ENCODE measurements at places on chromosomes 3 and 15. TPM values are rescaled to one million over a fixed set of nuclear protein-coding genes. Genes with fewer than 3 reads are reported as not detected.

- DNase-seq: no peak
These were observed 15.5 kb upstream of the PPP1R2 start for GRCh38 chr3:195558602-195559001.

DNA sequence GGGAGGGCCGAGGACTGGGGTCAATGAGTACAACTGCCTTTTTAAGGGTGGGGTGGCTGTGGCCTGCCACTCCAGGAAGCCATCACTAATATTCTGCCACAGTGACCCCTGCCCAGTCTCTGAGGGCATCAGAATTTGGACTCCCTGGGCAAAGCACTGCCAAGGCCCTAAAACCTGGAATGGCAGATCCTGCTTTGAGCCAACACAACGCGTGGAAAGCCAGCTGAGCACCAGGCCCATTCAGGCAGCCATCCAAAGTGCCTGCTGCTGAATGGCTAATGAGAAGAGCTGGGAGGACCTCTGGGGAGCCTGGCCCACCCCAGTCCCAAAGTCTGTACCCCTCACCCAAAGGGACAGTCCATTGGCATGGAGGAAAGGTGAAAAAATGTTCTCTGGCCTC, 5.0 kb downstream of the TWF2 start:
- no peak for DNase-seq

GRCh38 chr3:19232566-19232965, 84.3 kb downstream of the KCNH8 start:
- no peak for DNase-seq

- DNase-seq: no peak
These were observed 30.5 kb upstream of the BLM start for GRCh38 chr15:90686435-90687218.

Gene STRIT1
- polyA plus RNA-seq: 49.3 TPM

Gene SERPINI1
- polyA plus RNA-seq: 7.9 TPM

Gene FGD5
- polyA plus RNA-seq: 18.2 TPM

Gene VILL
- polyA plus RNA-seq: 5.8 TPM

Gene GALNT15
- 1.1 TPM for polyA plus RNA-seq
